ENCODE measurements at places on chromosomes 3 and 15.

DNA sequence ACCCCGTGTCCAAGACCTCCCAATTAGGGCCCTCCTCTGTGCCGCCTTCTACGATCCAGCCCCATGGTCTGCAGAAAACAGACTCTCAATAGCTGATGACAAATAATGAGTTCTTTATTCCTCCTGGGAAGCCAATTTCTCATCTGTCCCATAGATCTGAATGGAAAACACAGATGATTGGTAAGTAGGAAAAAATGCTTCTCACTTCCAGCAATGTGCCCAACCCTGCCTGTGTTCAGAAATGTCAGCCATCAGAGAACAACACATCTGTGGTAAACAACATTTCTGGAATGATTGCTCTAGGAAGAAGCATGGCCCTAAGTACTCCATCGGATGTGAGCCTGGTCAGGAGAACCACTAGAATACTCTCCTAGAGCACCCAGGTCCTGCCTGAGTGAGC is 240.5 kb upstream of the HES1 start:
- no peak for DNase-seq

DNA sequence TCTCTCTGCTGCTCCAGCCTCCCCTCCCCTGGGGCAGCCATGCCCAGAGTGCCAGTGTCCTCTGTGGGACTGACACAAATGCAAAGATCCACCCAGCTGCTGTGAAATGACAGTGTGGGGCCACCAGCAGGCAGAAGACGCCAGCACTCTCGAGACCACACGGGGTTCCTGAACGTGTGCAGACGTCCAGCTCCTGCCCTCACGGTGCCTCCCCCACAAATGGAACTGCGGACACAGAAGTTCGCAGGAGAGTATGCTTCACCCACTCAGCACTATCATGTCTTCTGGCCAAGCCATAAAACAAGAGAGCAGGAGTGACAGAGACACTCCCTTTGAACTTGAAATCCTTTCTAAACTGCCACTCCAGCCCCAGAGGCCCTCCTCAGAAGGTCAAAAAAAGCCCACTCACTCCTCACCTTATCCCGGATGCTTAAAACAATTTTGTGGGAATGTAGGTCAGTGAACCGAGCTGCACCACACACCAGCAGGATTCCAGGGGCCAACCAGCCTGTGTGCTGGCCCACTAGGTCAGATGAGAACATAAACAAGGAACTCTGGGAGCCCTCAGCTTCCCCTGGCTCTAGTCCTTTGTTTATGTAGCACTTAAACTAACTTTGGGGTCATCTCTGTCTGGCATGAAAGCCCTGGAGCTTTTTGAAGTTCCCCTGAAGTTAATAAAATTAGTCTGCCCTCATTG is 112.6 kb downstream of the DNAJB8 start:
- DNase-seq, result no peak

GRCh38 chr3:25547103-25547502 is 117.6 kb downstream of the TOP2B start:
- no peak for DNase-seq

DNA sequence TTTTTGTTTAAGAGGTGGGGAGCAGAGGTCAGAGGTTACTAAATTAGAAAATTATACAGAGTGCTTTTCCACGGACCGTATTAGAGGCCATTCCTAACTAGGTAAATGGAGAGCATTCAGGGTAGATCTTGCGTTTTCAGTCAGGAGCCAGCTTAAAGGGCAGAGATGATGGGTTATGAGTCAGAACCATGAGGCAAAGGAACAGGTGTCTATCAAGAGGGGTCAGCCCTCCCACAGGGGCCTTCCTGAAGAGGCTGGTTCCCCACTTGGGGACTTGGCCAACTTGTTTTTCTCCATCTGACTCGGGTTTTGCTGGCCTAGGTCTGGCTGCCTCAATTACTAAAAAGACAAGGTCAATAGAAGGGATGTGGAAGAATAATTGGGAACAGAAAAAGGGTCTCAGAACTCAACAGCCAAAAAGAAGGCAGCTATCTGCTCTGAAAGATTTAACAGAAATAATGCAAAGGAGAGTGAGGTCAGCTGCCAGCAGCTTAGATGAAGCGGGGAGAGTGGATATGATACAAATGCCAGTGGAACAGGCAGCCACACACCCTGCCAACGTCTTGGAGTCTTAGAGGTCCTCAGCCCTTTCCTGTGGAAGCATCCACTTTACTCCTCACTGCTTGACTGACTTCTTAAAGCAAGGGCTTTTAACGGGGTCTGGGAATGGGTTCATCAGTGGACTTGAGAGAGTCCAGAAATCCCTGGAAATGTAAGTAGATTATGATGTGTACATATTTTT is 17.6 kb downstream of the MTMR14 start:
- DNase-seq, result no peak

DNA sequence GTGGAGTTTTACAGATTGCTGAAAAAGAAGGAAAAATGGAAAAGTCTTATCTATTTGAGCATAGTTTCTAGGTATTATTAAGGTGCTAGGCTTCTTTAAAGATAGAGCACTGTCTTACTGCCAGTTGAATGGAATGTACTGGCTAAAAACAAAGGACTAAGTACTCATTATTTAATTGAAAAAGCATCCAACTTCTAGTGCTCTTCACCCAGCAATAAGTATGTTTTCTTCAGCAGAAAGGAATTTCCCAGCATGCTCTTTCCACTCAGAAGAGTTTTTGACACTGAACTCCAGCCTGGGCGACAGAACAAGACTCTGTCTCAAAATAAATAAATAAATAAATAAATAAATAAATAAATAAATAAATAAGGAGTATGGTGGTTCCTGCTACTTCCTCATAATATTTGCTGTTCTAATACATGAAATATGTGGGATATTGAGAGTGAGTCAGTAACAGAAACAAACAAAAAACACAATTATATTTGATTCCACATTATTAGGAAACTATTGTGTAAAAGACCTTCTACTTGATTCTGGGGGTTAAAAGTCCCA is 70.6 kb downstream of the ATP13A4 start:
- no peak for DNase-seq

- no peak for DNase-seq
Observed at GRCh38 chr3:46882377-46883053, 5.0 kb downstream of the PTH1R start.

- no peak for DNase-seq
Observed at GRCh38 chr15:75062706-75063105, 39.3 kb downstream of the PPCDC start.

GRCh38 chr15:31401282-31401681 is 74.6 kb downstream of the KLF13 start:
- no peak for DNase-seq

- no peak for DNase-seq
Observed at GRCh38 chr3:159346271-159346903, 544.5 kb downstream of the MFSD1 start.

GRCh38 chr15:26766262-26766661 is 6.6 kb downstream of the GABRB3 start:
- no peak for DNase-seq

DNA sequence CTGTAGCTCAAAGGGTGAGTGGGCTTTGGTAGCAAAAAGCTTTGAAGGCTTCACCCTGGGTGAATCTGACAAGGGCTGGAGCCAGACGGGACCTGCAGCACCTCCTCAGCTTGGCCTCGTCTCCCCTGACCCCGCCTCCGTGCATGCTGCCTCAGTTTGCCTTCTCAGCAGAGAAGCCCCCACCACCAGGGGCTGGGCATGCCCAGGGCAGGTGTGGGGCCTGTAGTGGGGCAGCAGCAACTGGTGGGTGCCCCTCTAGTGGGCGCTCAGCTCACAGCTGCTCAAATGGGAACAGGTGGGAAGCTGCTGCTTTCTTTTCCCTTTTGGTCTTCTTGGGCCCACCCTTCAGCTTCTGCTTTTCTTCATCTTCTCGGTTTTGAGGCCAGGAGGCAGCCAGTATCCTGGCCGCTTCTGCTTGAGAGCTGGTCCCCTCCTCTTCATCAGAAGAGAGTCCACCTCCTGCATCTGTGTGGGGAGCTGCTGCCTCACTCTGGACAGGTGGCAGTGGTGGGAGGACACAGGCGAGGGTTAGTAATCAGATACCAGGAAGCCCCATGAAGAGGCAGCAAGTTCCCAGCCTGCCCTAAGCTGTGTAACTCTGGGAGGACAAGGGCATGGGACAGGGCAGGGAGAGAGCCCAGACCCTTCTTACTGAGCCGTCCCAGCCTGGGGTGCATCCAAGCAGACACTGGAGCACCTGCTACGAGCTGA is 21.0 kb downstream of the TMEM43 start:
- no peak for DNase-seq

GRCh38 chr15:89877083-89877425 is 16.7 kb downstream of the AP3S2 start:
- no peak for DNase-seq

GRCh38 chr15:40838756-40839155 is 5.1 kb upstream of the SPINT1 start:
- DNase-seq, result no peak

DNA sequence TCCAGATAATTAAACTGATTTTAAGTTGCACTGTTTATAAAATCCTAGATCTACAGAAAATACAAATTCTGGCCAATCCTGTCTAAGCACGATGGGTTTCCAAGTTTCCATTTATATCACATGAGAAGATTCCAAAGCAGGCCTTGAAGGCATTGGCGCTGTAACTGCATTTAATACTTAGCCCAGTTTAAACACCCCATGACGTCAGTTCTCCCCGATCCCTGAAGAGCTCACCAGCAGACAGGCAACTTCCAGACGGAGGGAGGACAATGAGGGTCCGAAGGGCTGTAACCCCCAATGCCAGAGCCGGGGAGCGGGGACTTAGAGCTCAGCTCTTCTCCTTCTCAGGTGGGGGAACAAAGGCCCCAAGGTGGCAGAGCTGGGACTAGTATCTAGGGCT is 117.3 kb downstream of the XXYLT1 start:
- DNase-seq, result no peak

DNA sequence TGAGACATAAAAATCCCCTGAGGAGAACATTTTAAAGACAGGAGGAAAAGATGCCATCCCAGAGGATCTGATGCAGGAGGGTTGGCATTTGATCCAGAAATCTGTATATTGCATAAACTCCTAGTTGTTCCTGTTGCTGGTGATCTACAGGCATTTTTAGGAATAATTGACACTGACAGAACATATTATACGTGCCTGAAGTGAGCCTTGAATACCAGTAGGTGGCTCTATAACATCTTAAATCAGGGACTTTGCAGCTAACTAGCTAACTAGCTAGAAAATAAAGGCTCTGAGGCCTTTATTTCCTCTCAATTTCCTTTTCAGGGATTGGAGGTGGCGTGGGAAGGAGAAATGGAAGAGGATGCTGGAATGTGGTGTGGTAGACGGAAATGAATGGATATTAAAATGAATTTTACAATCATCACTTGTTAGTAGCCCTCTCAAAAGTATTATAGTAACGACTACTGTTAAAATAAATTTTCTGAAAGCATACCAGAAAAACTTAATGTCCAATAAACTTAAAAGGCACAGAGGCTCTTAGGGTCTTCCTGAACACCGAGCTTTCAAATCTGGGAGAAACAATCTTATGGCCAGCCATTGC is 73.8 kb upstream of the ZBED2 start:
- peak; percentile 56 for DNase-seq

- no peak for DNase-seq
Observed at GRCh38 chr3:50318615-50319014, 3.9 kb downstream of the HYAL2 start.

DNA sequence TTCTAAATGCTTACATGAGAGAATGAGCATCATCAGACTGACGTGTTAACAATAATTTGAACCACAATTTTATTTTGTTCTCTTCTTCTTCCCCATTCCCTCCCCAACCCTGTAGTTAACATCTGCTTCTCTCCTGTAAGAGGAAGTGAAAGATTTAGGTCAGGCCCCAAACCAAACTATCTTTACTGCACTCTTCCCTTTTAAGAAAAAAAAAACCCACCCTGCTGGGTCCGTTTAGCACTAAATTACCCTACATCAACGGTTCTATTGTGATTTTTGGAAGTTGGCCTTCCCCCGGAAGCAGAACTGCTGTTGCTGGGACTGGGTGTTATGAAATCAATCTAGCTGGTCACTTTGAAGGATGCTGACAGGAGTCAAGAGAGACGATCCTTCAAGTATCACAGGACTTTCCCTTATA is 49.4 kb downstream of the NFKBIZ start:
- peak; percentile 18 for DNase-seq

DNA sequence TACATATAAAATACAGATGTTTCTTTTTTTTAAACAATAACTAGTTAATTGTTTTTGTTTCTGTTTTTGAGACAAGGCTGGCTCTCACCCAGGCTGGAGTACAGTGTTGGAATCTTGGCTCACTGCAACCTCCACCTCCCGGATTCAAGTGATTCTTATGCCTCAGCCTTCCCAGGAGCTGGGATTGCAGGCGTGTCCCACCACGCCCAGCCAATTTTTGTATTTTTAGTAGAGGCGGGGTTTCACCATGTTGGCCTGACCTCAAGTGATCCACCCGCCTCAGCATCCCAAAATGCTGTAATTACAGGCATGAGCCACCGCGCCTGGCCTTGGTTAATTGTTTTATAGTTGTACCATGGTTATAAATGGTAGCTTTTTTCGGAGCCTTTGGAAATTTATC is 72.3 kb downstream of the PIAS1 start:
- no peak for DNase-seq

DNA sequence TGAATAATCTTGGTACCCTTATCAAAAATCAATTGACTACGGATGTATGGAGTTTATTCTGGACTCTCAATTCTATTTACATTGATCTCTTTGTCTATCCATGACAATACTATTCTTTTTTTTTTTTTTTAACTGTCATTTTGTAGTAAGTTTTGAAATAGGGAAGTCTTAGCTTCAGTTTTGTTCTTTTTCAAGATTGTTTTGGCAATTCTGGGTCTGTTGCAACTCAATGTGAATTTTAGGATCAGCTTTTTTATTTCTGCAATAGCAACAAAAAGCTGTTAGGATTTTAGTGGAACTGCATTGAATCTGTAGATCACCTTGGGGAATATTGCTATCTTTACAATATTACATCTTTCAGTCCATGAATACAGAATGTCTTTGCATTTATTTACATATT is 21.4 kb downstream of the BTLA start:
- no peak for DNase-seq

GRCh38 chr15:72511536-72511935 is 37.4 kb downstream of the ARIH1 start:
- DNase-seq, result no peak

DNA sequence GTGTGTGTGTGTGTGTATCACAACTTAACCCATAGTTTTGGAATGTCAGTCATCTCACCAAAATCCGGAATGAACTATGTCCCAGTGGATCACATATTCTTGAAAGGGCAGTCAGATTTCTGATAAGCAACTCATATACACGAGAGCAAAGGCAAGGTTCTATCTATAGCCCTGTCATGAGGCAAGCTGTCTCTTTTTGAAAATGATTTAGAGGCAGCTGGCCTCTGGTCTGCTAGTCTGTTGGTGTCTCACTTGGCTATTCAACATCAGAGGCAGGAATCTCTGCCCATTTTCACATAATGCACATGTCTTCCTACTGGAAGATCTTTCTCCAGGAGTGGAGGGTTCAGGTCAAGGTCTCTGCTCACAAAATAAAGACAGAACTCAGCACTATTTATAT is 79.8 kb downstream of the CNTN6 start:
- no peak for DNase-seq

- no peak for DNase-seq
Observed at GRCh38 chr3:127291611-127292010, 3.8 kb upstream of the PRR20G start.

DNA sequence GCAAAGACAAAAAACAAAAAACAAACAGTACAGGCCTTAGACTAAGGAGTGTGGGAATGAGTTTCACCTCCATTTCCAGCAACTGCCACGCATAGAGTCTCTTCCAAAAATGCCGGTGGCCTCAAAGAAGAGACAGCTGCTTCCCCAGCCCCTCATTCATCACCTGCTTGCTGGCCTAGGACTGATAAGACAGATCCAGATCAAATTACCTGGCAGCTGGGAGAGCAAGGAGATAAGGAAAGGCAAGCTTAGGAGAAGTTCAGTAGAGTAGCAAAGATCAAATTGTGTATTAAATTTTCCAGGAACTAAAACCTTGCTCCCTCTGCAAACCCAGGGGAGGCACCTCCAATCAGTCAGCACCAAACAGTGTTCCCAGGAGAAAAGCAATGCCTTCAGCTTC is 325.8 kb upstream of the CTNNB1 start:
- no peak for DNase-seq
